Amniotic stem cell (primary cell): ENCODE measurements at places on chromosomes 2 and 18.

- DNase-seq: no peak
These were observed 76.2 kb downstream of the CDK15 start for GRCh38 chr2:201882353-201883090.

- DNase-seq: peak; percentile 17
These were observed 908 bp downstream of the ERLEC1 start for GRCh38 chr2:53787614-53788289.

DNA sequence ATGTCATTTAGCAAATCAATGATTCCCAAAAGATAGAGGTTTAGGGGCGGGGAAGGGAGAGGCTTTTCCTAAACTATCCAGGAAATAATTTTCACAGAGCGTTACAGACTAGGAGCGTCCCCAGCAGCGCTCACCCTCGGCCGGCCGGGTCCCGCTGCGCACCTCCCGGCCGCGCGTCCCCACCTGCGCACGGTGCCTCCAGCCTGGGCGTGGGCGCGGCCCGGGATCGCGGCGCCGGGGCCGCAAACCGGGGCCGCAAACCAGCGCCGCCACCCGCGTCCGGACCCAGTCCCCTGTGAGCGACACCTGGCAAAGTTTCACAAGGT, 684 bp upstream of the ZCCHC2 start:
- DNase-seq: no peak

DNA sequence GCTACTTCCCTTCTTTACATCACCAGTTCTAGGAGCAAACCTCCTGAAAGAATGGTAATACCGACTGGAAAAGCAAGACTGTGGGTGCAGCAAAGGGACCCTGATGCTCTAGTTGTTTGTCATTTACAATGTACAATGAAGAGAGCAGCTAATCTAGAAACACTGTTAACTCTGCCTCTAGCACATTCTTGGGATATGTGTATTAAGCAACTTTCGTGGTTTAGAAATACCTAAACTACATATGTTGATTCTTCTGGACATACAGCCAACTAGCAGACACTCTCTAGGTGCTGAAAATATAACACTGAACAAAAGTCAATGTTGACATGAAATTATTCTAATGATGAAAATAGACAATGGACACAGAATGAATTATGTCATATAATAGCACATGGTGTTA, 440.3 kb upstream of the MC4R start:
- DNase-seq: no peak

DNA sequence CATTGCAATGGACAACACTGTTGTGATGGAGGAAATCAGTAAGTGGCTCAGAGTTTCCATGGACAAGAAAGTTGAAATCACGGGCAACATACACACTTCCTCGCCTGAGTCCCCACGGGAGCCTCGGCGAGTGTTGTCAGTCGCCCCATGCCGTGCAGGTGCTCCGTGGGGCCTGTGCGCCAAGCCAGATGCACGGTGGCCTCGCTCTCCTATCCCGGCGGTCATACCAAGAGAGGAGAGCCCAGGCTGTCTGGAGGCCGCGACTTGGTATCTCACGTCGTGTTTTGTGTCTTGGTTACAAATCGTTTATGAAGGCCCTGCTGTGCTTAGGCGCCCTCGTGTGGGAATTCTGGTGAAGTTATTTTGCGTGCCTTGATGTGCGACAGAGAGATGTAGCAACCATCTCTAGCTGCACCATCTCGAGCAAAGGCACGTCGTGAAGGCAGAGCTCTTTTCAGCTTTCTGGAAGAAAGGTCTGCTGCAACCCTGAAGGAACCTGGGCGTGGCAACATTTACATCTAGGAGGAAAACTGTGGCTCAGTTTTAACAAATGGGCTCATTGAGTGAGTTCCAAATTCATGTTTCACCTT, 21.8 kb downstream of the ATG4B start:
- DNase-seq: no peak
